ENCODE measurements at places on chromosomes 4 and X.
A peak's percentile ranks its signal among the peaks of the same experiment; 100 is the strongest.

- no peak for DNase-seq
These were observed 3.7 kb upstream of the STIM2 start for GRCh38 chr4:26856906-26857277.

DNA sequence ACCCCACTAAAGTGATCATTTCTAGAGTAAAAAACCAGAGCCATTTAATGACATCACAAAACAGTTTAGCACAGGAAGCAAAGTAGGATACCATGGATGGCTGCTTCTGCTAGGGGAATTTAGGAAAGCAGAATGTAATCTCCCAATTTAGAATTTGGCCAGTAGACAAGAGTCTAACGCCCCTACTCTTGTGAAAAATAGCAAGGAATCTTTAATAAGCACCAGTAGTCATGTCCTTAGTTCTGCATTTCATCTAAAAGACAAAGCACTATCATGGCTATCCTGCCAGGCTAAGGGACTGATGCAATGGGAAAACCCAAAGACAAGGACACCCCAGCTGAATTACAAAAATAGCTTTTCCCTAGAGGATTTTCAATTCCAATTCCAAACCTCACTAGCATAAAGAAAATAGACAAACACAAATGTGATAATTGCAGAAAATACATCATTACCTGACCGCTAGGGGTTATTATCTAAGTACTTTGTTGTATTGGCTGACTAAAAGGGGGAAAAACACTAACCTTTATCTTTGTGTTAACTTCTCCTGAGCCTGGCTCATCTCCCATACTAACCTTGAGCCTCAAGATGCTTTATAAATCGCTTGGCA is 2.6 kb upstream of the AMMECR1 start:
- no peak for DNase-seq

DNA sequence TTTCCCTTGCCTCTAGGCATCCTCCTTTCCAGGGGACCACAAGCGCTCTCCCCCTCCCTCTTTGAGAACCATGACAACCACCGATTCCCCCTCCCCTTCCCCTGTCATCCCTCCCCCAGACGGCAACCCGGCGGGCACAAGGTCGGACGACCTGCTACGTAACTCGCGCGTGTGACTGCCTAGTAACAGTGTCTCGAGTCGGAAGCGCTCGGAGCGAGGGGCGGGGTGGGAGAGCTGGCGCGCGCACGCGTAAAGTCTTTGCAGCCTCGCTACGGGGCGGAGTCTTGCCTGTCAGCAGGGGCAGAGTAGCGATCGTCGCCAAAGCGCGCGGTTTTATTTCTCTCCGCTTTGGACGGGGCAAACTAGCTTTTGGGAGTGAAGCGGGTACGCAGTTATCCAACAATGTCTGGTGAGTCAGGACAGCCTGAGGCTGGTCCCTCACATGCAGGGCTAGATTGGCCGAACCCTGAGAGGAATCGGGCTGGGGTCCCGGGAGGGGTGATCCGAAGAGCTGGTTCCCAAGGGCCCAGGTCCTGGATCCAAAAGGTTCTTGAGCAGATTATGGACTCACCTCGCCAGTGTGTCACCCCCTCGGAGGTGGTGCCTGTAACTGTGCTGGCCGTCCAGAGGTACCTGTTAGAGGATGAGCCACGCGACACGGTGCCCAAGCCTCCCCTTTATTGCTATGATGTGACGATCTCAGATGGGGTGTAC is at the start of gene RADX:
TSS of gene RADX (plus strand) at position 300 of the 714 bp plus-strand sequence. CDS start at position 403, 103 bp downstream.
- DNase-seq, result peak; percentile 86

DNA sequence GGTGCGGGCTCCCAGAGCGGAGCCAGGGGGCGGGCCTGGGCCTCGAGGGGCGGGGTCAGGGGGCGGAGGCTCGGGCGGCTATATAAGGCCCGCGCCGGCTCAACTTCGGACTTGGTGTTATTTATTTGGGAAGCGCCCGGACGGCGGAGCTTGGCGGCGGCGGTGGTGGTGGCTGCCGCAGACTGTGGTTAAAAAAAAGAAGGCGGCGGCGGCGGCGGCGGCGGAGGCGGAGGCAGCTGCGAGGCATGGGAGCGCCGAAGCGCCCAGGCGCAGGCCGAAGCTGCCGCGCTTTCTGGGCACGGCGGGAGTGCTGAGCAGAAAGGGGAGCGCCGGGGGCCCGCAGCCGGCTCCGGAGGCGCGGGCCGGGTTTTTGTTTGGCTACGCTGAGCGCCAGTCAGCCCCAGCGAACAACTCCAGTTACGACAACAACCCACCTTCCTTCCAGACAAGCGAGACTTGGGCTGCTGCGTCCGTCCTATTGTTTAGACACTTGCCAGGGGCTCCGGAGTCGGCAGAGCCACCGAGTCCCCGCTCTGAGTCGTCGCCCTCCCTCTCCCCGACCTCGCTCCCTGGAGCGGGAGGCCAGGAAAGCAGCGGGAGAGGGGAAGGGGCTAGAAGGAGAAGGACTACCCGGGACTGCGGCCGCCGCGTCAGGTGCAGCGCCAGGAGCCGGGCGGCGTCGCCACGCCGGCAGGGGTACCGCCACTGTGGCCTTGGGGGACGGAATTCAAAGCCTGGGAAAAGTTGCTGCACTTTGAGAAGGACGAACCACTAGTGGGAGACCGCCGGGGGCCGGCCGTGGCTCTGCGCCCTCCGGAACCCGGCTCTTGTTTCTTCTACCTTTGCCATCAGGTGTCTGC is at the start of gene SLIT2:
TSS of gene SLIT2 (plus strand) at position 110 of the 860 bp plus-strand sequence. CDS start 1,911 bp downstream, outside the sequence.
- DNase-seq, result peak; percentile 85

GRCh38 chrX:150873616-150874015 is 24.9 kb downstream of the CD99L2 start:
- DNase-seq, result no peak
